ENCODE measurements at places on chromosomes 4 and X.

DNA sequence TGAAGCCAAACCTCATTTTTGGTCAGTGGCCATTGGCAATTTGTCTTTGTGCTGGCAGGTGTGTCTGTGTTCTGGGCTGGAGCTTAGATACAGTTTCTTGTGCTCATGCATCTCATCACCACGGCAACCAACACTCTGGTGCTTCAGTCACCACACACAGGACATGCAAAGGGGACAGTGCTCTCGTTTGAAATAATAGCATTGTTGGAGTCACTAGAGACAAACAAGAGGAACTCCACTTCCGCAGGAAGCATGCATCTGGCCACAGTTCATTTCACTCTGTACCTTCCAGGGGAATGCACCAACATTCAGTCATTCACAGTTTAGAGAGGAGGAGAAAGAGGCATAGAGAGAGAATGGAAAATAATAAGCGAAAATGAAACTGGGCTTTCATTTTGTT lies 267.4 kb downstream of the ANK2 start:
- DNase-seq, result no peak

GRCh38 chr4:158930639-158930972 lies 161.8 kb downstream of the FNIP2 start:
- DNase-seq, result no peak

DNA sequence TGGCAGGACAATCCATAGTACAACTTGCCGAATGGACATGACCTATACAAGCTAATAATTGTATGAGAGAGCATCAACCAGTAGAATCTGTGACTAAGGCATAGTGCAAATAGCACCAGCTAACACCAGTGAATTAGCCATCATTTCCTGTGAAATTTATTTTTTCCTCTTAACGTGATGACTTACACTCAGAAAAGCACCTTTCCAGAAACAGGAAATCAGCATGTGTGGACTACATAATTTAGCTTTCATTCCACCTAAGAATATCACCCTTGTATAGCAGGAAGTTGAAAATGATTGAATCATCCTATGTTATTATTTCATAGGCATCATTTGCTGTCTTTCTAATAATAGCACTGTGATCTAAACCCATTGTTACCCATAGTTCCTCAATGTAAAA lies 1393.4 kb upstream of the PCDH7 start:
- no peak for DNase-seq

DNA sequence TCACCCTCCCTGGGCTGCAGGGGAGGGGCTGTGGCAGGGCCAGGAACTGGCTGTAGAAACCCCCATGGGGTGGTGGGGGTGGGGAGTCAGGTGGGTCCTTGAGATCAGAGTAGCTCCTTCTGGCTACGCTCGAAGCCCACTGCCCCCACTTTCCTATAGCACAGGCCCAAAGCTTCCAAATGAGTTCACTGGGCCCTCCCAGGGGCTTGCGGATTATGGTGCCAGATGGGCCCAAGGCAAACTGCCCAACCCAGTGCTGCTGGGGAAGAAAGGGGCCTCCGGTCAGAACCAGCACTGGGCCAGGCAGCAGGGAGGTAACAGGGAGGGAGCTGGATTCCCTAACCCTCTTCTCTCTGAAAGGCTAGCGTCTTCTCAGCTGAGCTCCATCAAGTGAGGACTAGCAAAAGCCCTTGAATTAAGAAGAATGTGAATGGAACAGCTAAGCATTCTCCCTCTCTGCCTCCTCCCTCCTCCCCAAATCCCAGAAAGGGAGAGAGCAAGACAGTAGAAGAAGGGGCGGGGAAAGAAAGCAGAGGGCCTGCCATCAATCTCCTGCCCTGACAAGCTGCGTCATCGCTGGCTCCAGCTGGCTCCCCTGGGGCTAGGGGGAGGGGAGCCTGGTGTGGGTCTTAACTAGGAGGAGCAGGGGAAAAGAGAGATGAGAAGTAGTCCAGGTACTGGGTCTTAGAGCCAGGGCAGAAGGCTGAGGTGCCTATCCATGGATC lies 34.7 kb downstream of the FRMPD3 start:
- DNase-seq, result no peak

DNA sequence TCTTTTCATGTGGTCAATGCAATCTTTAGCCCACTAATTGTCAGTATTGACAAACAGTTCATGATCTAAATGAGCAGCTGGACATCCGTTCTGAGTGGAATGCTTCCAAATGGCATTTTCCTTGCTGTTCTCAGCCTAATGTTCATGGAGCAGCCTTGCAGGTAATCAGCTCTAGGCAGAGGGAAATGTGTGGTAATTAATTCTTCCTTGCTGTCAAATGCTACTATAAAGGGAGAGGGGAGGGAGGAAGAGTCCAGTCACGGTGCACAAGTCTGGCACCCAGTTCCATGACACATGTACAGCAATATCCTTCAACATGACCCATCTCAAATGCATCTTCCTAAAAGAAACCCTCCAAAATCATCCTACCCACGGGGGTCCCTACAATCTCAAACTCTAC lies 88.5 kb downstream of the LDB2 start:
- no peak for DNase-seq

DNA sequence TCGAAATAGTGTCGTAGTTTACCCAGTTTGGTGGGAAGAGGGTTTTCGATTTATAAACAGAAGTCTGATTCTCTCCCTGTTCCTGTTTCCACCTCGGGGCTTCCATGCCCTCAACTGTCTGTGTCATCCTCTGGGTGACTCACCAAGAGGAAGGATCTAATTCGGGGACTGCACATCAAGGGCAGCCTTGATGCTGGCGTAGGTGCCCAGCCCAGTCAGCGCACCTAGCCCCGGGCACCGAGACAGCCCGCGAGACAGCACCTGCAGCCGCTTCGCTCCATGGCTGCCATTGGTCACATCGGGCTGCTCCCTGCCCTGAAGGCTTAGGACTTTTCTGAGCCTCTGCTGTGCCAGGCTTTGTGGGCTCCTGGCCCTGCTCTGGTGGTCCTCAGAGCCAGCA lies 7.7 kb downstream of the ABCD1 start:
- no peak for DNase-seq

- DNase-seq, result no peak
Measured at GRCh38 chr4:85728464-85728863, 253.5 kb downstream of the ARHGAP24 start.

All from DND-41 (cell line).